Activated T-cell treated with anti-CD3 and anti-CD28 coated beads, Interleukin-2, amount 50 U/mL, for 1 hour (primary cell): ENCODE measurements at places on chromosomes 5 and 9.

- DNase-seq, result no peak
These were observed 583.9 kb downstream of the SEMA5A start for GRCh38 chr5:8961956-8962355.

DNA sequence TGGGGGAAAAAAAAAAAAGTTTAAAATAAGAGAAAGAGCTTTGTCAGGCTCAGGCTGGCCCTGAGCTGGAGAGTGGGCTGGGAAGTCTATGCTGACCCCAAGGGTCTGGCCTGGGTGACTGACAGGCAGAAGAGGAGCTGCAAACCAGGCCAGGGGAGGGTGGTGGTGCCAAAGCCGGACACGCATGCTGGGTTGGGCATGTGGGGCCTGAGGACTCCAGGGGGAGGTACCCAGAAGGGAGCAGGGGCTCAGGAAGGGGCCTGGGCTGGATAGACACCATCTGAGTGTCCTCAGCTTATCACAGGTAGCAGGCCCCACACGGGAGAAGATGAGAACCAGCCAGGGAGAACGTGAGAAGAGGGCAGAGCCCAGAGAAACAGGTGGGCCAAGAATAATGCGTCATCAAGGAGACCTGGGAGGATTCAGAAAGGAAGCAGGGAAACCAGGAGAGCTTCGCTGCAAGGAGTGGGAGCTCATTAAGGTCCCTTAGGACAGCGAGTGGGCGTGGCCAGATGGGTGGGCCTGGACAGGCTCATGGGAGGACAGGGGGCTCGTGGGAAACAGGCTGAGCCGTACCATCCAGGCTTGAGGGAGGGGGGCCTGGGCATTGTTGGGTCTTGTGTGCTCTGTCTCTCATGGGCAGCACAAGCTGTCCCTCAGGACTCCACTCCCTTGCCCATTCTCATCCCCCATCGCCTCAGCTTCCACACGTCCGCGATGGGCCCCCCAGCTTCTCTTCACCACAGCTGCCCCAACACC, 16.0 kb downstream of the TMOD1 start:
- no peak for DNase-seq

- no peak for DNase-seq
These were observed 44.4 kb upstream of the ANKDD1B start for GRCh38 chr5:75566710-75567309.

- no peak for DNase-seq
These were observed 103.8 kb downstream of the GIN1 start for GRCh38 chr5:103016167-103016566.

GRCh38 chr5:145943674-145944121, 7.3 kb downstream of the SH3RF2 start:
- DNase-seq, result no peak

DNA sequence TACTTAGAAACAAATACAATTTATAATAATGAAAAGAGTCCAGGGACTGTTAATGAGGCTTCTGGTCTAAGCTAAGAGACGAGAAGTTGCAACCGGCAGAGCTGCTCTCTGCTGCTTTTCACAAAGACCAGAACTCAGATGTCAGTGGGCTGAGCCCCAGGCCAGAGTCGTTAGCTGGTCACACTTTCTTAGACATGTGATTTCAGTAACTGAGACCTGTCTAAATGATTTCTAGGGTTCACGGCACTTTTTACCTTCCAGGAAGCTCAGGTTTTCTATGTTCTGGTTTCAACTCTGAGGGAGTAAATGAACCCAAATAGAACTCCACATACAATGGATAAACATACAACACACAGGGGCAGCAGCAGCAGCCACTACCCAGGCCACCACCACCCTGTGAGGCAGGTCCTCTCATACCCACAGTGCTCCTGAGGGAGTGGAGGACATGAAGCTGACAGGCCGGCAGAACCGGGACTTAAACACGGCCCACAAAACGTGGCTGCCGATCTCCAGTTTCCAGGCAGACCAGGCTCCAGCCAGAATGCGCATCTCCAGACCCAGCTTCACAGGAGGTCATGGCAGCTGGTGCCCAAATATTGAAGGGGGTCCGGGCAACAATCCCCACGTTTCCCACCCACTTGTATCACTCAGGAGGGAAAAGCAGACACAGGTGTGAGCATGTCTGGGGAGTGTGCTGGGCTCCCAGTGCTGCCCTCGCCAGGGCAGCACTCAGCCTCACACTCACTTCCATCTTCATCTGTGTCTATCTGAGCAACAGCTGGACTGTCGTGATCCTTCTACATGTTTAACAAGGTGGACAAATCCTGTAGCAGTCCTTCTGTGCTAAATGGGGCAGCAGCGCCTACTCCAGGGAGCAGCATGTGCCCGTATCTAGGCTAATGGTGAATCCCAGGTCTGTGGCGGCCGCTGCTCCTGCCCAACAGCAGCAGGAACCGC, 38.8 kb downstream of the IARS1 start:
- no peak for DNase-seq

DNA sequence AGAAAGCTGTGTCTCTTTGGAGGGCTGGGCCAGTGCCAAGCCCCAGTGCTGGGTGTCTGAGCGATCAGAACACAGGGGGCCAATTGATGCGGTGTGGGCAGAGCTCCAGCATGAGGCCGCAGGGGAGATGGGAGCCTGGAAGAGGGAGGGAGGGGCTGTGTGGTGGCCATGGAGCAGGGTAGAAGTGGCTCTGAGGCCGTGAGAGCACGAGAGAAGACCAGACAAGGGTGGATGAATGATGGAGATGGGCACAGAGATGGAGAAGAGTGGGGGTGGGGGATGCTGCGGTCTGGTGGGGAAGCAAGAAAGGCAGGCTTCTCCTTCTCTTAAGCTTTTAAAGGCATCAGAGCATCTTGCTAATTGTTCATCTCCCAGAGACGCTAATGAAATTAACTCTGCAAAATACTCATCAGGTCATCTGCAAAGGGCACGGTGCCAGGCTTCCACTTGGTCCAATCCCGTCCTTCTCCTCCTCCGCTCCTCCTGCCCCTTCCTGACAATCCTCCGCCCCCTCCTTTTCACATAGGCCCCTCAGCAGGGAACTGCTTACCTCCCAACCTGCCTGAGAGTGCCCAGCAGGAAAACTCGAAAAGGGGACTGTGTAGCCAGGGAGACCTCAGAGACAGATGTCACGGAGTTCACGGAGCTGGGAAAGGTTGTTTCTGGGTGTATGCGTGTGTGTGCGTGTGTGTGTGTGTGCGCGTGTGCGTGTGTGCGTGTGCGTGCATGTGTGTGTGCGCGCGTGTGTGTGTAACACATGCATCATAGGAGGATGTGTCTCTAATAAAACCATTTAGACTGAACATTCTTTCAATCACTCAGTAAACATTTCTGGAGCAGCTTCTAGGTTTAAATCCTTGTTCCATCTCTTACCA, 7.1 kb upstream of the UNC5A start:
- no peak for DNase-seq

DNA sequence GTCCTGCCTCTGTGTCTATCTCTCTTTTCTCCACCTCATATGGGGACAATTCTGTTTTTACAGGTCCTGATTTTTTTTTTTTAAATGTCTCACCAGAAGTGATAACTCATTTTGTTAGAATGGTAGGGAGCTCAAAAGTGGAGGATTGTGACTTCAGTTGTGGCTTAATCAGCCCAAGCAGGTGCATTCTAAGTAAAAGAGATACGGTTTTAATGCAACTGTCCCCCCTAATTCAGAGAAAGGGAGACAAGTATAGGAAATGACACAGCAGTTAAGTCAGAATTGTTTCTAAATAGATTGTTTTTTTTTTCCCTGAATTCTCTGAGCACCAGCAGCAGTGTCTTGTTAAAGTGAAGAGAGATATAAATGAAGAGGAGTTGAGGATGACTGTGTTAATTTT, 24.5 kb downstream of the MAST4 start:
- no peak for DNase-seq

DNA sequence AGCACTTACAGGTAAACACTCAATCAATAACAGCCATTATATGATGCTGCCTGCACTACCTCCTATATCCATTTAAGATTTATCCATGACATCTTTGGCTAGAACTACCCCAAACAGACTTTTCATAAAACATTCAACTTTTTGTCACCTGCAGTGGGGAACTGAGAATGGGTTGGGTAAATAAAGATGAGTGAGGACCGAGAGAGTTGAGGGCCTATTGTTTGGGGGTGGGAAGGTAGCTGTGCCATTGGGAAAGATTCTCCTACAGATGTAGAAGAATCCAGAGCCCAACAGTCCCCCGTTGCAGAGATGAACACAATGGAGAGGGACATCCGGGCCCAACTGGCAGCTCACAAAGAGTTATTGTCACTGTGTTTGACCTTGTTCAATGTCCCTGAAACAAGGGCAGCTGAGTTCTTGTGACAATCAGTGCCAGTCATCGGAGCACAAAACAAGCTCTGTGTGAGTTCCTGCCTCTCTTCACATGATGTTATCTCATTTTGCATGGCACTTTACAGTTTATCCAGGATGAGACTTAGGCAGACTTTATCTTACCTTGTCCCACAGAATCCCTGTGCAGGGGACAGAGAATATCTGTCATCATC, 11.5 kb upstream of the SLC31A2 start:
- DNase-seq, result no peak

- peak; percentile 45 for DNase-seq
These were observed 1.6 kb downstream of the GRK6 start for GRCh38 chr5:177427919-177428573.

- no peak for DNase-seq
These were observed 19.1 kb downstream of the CREBRF start for GRCh38 chr5:173075137-173075843.

GRCh38 chr5:398475-399295, 44.3 kb upstream of the EXOC3 start:
- DNase-seq, result no peak

DNA sequence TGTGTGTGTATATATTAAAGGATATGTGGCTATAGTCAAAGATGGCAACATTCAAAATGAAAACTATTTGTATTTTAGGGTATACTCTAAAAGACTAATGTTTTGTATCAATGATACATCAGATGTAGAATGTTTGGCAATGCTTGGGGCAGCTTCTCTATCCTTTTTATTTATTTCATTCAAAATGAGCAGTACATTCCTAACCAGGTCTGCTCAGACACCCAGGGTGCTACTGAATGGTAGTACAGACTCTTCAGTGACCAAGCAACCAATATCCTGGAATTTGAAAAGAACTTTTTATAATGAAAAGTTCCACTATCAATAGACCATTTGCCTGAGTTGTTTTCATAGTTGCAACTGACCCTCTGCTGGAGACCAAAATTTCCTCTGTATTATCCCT, 23.9 kb downstream of the MEGF9 start:
- no peak for DNase-seq

DNA sequence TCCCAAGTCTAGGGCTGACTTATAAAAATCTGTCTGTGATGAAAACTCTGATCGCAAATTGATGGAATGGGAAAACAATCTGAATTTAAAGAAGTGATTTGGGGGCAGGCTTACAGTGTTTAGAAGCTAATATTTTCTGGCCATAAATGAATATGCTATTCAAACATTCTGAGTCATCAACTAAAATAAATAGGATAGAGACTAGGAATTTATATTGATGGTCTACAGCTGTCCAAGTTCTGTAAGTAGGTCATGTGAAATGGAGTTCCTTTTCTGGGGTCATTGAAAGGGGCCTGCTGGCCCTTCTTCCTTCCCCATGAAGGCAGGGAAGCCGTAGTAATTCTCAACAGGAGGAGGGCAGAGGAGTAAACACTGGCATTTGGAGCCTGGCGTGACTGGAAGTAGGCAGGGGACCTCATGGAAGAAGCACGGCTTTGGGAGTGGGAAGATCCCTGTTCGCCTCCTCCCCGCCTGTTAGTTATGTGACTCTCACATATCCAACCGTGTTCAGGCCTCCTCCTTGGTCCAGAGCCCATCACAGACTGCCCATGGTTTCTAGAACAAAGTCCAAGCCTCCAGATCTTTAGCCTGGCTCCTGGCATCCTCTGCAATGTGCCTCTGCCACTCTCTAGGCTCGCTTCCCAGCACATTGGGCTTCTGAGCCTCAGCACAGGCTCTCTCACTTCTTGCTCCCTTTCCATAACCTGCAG, 31.7 kb downstream of the ALG2 start:
- no peak for DNase-seq

DNA sequence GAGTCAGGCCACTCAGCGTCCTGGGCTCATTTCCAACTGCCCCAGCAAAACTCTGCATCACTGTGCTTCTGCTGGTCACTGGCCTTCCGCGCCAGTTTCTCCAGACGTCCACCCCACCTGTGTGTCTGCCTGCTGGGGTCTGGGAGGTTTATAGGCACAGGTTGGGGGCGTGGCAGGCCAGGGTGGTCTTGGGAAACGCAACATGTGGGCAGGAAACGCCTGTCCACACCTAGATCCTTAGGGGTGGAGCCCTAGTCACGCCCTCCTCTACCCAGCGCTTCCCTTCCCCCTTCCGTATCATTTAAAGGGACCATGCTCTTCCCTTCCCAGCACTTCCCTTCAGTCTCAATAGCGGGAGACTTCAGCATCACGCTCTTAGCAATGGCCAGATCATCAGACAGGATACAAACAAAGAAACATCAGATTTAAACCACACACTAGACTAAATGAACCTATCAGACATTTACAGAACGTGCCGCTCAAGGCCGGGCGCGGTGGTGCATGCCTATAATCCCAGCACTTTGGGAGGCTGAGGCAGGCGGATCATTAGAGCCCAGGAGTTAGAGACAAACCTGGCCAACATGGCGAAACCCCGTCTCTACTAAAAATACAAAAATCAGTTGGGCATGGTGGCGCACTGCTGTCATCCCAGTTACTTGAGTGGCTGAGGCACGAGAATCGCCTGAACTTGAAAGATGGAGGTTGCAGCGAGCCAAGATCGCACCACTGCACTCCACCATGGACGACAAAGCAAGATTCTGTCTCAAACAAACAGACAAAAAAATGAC, 11.8 kb upstream of the BTNL9 start:
- no peak for DNase-seq

- no peak for DNase-seq
These were observed 8.9 kb downstream of the INPP5E start for GRCh38 chr9:136430588-136431234.

DNA sequence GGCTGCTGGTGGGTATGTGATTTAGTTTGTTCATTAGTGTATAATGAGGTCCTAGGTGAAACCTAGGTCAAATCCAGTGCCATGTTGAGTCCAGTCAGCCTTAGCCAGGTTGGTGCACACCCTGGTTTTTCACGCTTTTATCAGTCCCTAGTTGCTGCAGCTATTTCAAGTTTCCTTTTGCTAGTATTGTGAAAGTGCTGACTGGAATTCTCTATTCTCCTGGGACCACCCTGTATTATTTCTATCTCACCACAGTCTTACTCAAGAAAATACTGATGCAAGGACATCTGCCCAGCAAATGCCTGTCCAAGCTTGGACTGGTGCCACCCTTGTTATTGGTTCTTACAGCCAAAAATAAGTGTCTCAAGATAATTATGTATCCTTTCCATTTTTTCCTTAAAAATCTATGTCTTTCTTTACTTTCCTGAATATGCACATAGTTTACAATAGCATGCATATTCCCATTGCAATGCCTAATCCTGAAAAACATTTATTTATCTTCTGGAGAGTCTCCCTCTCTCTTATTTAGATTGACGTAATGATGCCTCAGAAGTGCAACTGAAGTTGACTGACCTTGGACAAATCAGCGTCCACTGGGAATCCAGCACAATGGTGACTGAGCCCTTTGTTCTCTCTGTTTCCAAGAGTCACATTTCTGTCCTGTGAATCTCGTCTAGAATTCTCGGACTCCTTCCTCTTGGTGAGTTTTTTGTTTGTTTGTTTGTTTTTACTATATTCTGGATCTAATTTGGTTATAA, 1075.0 kb downstream of the CDH9 start:
- no peak for DNase-seq

GRCh38 chr9:38687389-38687842, 32.5 kb downstream of the FAM240B start:
- DNase-seq, result no peak
